DMS79 (cell line): ENCODE measurements at places on chromosomes 2 and 18.
A peak's percentile ranks its signal among the peaks of the same experiment; 100 is the strongest.

DNA sequence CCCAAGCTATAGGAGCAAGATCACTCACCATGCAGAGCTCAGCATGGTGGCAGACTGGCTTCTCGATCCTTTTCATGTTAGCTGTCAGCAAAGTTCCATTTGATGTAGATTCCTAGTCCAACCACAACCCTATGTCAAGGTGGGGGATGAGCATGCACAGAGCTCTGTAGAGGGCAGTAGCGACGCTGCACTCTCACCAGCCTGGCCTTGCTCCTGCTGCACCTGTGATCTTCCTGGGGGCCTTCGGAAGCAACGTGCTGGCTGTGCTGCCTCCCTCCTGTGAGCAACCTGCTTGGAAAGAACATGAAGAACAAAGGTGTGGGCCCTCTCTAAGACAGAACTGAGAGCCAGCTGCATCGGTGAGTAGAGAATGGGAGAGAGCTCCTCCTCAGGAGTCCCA is 479.4 kb upstream of the MYT1L start:
- DNase-seq, result no peak

DNA sequence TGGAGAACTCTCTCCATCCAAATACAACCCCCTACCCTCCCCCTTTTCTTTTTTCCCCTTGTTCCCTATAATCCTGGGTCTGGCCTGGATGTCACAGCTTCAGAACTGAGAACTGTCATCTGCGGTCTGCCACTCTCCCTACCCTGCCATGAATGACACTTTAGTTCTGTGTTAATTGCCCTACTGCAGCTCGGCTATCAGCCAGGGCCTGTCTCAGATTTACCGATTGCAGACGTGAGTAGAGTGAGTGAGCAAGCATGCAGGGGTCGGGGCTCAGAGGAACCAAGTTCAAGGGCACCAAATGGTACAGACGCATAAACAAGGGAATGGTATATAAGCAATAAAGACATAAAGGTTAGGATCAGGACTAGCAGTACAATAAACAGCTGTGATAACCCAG is 967.8 kb downstream of the BCL11A start:
- peak; percentile 30 for DNase-seq

GRCh38 chr2:215476424-215476823 is 40.6 kb upstream of the FN1 start:
- DNase-seq, result no peak

- no peak for DNase-seq
Observed at GRCh38 chr2:24175631-24176187, 856 bp downstream of the FAM228A start.
